T-cell (primary cell): ENCODE measurements at places on chromosomes 2 and 18. TPM values are rescaled to one million over a fixed set of nuclear protein-coding genes. Genes with fewer than 3 reads are reported as not detected.

EMX1 gene
- total RNA-seq = not detected

CHRNG gene
- not detected for total RNA-seq

PROC gene
- total RNA-seq = 0.20 TPM

CCDC68 gene
- not detected for total RNA-seq

MYOM1 gene
- total RNA-seq = 0.98 TPM

TMEM200C gene
- total RNA-seq = not detected

CNTNAP5 gene
- total RNA-seq = not detected

CFC1 gene
- not detected for total RNA-seq

KIF1A gene
- total RNA-seq = 0.58 TPM

SRBD1 gene
- total RNA-seq = 16.1 TPM

RNU2-63P gene
- total RNA-seq = not detected

ALMS1 gene
- total RNA-seq = 25.1 TPM

CD8A gene
- total RNA-seq = 140 TPM

DPYSL5 gene
- total RNA-seq = not detected

LDLRAD4 gene
- 57.6 TPM for total RNA-seq

INPP5D gene
- total RNA-seq = 168 TPM

GCG gene
- not detected for total RNA-seq
